CD4-positive, alpha-beta memory T cell (primary cell): ENCODE measurements at places on chromosomes 1 and 21. TPM values are rescaled to one million over a fixed set of nuclear protein-coding genes. Genes with fewer than 3 reads are reported as not detected.

GRCh38 chr1:233340966-233341516, 13.5 kb downstream of the MAP3K21 start:
- no peak for DNase-seq

DNA sequence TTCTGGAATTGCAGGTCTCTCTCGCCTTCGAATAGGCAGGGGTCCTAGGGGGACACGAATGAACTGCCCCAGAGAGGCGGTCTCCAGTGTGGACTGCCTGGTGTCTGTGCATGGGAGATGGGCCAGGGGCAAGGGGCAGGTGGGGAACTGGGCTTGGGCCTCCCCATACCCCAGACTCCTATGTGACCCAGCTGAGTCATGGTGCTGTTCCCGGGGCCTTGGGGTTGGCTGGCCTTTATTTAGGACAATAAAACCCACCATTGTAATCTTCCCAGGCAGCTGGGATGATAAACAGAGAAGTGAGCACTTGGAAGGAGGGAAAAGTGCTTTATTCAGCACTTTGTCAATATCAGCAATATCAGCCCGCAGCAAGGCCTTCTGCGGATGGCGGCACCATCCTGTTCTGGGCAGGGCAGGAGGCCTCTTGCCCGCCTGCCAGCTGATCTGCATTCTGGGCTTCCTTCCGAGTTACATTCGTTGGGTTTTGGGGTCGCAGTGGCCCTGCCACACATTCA, 209.0 kb upstream of the TMEM51 start:
- no peak for DNase-seq

- DNase-seq: no peak
Measured at GRCh38 chr1:236315518-236315917, 33.8 kb upstream of the ERO1B start.

DNA sequence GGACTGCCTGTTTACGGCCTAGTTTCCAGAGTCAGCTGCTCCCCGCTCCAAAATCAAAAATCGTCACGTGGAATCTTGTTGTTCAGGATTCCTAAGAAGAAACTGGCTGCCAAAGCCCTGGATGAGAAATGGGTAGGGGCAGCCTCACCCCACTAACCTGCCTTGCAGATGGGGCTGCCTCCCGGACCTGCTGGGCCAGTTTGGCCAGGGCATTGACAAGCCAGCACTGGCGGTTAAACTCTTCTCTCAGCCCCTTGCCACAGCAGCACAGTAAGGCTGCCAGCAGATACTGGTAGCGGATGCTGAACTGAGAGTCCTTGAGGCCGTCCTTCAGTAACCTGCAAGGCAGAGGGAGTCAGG, 31.6 kb upstream of the PPP1R15B start:
- DNase-seq: no peak

GRCh38 chr1:60826320-60827094, 255.9 kb upstream of the NFIA start:
- no peak for DNase-seq

- DNase-seq: no peak
Measured at GRCh38 chr1:45353685-45354084, 13.4 kb upstream of the MUTYH start.

GRCh38 chr1:92951141-92951582, 10.1 kb downstream of the DIPK1A start:
- DNase-seq: peak; percentile 33

- DNase-seq: no peak
Measured at GRCh38 chr21:45269861-45270260, 17.8 kb downstream of the POFUT2 start.

DNA sequence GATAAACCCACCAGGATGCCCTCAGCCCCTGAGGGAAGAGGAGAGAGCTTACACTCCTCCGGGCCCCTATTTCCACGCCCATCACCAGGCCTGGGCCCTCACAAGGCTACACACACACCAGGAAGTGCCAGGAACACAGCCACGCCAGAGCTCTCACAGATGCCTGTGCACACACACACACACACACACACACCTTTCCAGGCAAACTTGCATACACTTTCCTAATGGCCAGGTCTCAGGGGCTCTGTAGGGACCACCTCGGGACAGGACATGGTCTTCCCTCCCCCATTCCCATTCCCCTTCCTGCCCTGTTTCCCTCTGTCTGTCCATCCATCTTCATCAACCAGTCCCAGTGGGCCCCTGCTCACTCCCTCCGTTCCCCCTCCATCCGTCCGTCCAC, 9.7 kb upstream of the EPHA2 start:
- DNase-seq: no peak

- no peak for DNase-seq
Measured at GRCh38 chr1:2466958-2467554, 9.0 kb upstream of the PLCH2 start.

- DNase-seq: no peak
Measured at GRCh38 chr1:163826500-163826899, 504.7 kb downstream of the NUF2 start.

GRCh38 chr1:176252191-176252590, 45.1 kb upstream of the COP1 start:
- no peak for DNase-seq

Gene INAVA
- total RNA-seq: 0.28 TPM

Gene NPHP4
- total RNA-seq: 9.6 TPM
